NCI-H187 treated with DMSO at 0.1 percent for 48 hours (cell line): ENCODE measurements at places on chromosomes 2 and 18.

DNA sequence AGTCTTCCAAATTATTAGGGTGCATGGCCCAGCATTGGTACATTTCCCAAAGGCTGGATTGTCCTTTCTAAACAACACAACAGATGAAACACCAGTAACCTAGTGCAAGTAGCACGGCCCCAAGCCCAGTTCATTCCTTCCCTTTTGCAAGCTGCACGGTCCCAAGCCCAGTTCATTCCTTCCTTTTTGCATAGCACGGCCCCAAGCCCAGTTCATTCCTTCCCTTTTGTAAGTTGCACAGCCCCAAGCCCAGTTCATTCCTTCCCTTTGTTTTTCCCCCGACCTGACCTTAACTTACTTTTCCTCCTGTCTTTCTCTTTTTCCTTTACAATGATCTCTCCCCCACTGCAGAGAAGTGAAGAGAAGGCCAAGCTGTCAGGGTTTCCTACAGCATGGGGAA, 60.9 kb downstream of the C18orf63 start:
- DNase-seq, result no peak

- DNase-seq, result no peak
These were observed 83.0 kb upstream of the MBOAT2 start for GRCh38 chr2:9086465-9086864.

GRCh38 chr2:95075440-95076132, 46.0 kb downstream of the MRPS5 start:
- DNase-seq, result no peak

GRCh38 chr2:31200972-31201371, 16.3 kb downstream of the CAPN14 start:
- DNase-seq, result no peak
